Omental fat pad (tissue), 4 donors: ENCODE measurements at places on chromosomes 6 and 20. TPM values are rescaled to one million over a fixed set of nuclear protein-coding genes. Genes with fewer than 3 reads are reported as not detected.

The WFDC10B gene
- not detected for total RNA-seq

DNA sequence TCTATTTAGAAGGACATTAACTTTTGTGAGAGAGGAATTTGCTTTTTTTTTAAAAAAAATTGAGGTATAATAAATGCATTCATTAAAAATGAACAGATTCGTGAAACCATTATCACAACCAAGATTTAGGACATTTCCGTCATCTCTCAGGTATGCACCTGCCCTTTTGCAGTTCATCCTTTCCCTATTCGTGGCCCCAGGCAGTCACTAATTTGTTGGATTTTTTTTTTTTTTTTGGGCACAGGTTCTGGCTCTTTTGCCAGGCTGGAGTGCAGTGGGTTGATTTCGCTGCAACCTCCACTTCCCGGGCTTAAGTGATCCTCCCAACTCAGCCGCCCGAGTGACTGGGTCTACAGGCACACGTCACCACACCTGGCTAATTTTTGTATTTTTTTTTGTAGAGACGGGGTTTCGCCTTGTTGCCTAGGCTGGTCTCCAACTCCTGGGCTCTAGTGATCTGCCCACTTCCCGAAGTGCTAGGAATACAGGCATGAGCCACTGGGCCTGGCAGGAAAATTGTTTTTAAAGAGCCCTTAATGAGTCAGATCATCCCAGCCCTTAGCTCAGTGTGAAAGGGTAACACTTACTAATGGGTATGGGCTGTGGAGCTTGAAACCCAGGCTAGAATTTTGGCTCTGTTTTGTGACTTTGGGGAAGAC is 9.2 kb downstream of the PHF3 start:
- DNase-seq = no peak

The PNLDC1 gene
- not detected for total RNA-seq

GRCh38 chr20:16760431-16761304 is 12.5 kb downstream of the OTOR start:
- DNase-seq = no peak

GRCh38 chr20:34468951-34469350 is 47.3 kb upstream of the DYNLRB1 start:
- DNase-seq = no peak

The DEFB121 gene
- total RNA-seq = not detected

- no peak for DNase-seq
These were observed 57.4 kb downstream of the B4GALT5 start for GRCh38 chr20:49656304-49656703.

The THBS2 gene
- total RNA-seq = 111 TPM

The PREX1 gene
- 44.9 TPM for total RNA-seq

DNA sequence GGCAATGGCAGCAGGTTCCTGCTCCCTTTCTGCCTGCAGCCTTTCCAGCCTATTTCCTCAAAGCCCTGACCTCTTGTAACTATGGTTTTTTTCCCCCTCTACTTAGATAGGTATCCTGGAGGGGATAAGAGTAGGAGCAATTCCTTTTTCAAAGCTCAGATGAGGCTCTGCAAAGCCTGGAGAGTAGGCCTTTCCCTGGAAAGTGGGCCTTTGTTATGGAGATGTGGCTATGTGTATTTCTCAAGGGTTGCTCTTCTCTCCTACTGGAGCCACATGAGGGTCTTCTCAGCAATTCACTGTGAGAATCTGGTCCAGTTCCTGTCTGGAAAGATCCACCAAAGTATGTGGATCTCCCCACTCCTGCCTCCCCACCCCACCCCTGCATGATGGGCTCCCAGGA is 96.0 kb downstream of the DTD1 start:
- DNase-seq = no peak

DNA sequence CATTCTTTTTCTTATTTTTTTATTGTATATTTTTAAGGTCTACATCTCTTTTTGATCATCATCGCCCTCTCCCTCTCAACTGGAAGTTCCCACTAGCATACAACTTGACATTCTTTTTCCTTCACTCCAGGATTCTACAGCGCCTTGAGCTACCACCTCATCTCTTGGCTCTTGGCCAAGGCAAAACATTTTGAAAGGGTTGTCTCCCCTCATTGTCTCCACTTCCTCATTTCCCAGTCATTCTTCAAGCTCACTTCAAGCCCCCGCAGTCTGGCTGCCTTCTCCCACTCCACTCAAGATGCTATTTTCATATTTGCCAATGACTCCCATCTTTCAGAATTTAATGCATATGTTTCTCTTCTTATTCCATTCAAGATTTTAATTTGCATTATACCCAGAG is 63.0 kb downstream of the OPN5 start:
- DNase-seq = no peak

The FAM83C gene
- total RNA-seq = not detected

DNA sequence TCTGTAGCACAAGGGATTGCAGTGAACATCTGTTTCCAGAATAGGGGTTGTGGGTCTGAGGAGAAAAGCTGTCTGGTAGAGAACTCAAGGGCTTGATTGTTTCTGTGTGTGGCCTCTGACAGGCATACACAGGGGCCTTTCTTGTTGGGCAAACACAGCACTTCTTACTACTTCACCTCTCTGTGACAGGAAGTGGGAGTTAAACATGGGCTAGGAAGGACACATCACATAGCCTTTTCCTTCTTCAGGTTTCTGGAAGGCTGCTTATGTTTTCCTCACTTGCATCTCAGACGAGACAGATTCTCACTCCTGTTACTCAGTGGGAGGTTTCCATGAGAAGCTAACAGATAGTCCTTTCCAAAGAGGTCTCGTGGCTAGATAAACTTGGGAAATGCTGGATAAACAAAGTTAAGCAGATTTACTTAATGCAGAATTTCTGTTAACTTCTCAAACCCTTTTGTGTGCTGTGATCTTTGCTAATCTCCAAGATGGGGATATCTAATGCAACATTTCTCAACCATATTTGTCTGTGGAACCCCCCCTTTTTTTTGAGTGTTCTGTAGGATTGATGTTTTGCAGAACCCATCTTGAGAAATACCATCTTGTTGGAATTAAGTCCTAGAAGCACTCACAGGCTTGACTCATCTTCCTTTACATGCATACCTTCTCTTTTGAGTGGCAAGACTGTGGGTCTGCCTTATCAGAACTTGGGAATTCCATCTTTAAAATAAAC is 41.9 kb upstream of the RNF8 start:
- no peak for DNase-seq

- no peak for DNase-seq
These were observed 138.3 kb upstream of the INSM1 start for GRCh38 chr20:20229595-20229994.
